CD4-positive, alpha-beta T cell treated with Interferon alpha-2 for 1 hour (primary cell): ENCODE measurements at places on chromosomes 2 and 18.

- no peak for DNase-seq
Observed at GRCh38 chr2:84954329-84954728, 16.6 kb upstream of the KCMF1 start.

- DNase-seq: peak; percentile 39
Observed at GRCh38 chr2:101704046-101704466, 6.5 kb downstream of the MAP4K4 start.

- no peak for DNase-seq
Observed at GRCh38 chr2:202530038-202530437, 104.7 kb upstream of the FAM117B start.

- no peak for DNase-seq
Observed at GRCh38 chr2:233989221-233989858, 61.2 kb upstream of the SPP2 start.

GRCh38 chr18:49340446-49340845 lies 120.0 kb downstream of the DYM start:
- DNase-seq: no peak

- no peak for DNase-seq
Observed at GRCh38 chr2:68948710-68949109, 4.0 kb downstream of the GKN2 start.

DNA sequence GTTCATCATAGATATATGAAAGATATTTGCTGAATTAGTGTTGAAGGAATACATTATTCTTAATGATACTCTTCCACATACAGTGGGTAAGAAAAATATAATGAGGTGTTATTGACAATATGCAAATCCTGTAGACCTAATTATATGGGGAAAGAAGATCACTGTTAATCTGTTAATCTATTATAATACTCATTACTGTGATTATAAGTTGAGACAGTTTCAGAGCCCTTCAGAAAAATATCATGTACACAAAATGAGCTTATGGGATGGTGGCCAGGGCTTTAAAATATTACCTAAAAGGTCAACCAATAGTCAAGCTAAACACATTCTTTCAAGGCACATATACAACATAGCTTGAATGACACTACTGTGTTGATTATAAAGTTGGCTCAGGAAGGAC lies 163.5 kb downstream of the NOL4 start:
- DNase-seq: no peak

DNA sequence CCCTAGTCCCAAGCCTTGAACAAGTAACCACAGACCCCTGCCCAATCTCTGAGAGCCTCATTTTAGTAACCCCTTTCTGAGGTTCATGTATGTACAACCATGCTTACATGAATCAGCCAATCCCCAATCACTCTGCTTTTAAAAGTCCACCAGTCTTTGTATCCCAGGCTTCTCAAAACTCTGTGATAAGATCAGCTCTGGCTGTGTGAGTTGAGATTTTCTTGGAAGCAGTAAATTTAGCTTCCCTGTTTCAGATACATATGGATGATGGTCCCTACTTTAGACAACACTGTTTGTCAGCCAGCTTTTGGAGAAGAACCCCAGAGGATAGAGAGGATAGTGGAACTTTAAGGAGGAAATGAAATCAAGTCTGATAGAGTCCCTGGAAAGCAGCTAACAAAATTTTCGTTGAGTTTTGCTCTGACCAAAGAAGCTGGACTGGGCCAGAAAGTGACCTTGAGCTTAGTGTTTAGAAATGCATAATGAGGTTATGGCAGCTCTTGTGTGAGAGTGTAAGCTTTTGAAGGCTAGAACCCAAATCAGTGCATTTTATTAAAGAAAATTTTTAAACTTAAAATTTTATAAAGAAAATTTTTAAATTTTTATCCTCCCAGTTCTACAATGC lies 3.7 kb downstream of the ADNP2 start:
- no peak for DNase-seq

GRCh38 chr18:76277801-76278200 lies 217.2 kb downstream of the ZNF516 start:
- DNase-seq: no peak

DNA sequence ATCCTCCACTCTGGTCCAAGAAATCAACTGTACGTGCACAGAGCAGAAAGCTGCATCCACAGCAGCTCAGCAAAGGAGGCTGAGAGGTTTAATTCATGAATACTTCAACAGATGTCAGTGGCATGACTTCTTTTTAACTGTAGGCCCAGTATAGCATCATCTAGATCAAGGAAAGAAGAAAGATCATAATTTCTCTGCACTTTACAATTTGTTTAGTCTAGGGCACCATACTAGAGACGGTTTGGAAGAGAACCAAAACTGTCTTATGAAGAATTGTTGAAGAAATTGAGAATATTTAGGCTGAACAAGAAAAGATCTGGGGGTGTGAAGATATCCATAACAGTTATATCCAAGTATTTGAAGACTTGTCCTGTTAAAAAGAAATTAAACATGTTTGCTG lies 30.5 kb upstream of the MAP3K20 start:
- no peak for DNase-seq

- DNase-seq: no peak
Observed at GRCh38 chr2:75822336-75822735, 111.6 kb upstream of the GCFC2 start.

DNA sequence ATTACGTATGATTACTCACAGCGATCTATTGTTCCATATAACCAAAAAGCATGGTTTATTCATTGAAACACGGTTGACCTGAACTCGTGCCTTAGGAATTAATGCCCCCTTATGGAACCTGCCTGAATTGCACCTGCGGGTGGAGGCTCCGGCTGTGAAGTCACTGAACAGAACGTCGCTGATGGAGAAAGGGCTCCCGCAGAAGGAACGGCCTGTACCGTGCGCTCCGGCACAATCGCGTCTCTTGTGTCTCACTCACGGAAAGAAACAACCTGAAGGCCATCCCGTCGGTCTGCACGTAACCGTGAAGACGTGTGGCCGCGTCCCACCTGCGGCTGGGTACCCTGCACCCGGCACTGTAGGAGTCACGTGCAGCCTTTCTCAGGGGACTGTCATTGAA lies 133.1 kb downstream of the NFATC1 start:
- peak; percentile 63 for DNase-seq

GRCh38 chr2:81266106-81266505 lies 961.6 kb upstream of the LRRTM1 start:
- no peak for DNase-seq

DNA sequence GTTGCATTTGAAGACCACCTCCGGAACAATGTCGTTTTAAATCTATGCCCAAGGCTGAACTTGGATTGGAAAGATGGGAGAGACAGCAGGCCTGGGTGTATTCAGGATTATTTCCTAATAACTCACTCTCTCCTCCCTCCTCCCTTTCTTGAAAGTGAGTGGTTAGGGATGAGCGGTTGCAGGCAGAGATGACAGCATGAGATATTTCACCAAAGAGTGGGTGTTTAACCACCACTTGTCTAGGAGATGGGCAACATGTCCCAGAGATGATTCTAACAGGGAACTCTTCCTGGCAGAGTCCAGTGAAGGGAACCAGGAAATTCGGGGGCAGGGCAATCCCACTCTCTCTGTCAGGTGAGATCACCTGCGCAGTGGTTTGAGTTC lies 123.2 kb downstream of the KCTD1 start:
- no peak for DNase-seq

DNA sequence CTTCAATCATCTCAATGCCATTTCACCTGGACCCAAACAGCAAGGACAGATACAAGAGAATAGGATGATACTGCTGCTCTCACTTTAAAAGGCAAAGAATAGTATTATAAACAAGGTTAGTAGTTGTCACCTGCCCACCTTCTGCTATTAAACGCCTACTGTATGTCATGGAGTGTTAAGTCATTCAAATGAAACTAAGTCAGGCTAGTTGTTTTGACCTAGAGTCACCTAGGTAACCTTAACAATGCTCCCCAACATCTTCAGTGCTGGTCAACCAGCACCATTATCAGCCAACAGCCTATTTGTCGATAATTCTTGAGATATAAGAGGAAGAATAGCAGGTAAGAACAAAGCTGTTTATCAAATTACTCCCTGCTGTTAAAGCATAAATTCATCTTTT lies 39.2 kb downstream of the TRIP12 start:
- no peak for DNase-seq

GRCh38 chr18:43485545-43485963 lies 208.3 kb upstream of the SYT4 start:
- no peak for DNase-seq

DNA sequence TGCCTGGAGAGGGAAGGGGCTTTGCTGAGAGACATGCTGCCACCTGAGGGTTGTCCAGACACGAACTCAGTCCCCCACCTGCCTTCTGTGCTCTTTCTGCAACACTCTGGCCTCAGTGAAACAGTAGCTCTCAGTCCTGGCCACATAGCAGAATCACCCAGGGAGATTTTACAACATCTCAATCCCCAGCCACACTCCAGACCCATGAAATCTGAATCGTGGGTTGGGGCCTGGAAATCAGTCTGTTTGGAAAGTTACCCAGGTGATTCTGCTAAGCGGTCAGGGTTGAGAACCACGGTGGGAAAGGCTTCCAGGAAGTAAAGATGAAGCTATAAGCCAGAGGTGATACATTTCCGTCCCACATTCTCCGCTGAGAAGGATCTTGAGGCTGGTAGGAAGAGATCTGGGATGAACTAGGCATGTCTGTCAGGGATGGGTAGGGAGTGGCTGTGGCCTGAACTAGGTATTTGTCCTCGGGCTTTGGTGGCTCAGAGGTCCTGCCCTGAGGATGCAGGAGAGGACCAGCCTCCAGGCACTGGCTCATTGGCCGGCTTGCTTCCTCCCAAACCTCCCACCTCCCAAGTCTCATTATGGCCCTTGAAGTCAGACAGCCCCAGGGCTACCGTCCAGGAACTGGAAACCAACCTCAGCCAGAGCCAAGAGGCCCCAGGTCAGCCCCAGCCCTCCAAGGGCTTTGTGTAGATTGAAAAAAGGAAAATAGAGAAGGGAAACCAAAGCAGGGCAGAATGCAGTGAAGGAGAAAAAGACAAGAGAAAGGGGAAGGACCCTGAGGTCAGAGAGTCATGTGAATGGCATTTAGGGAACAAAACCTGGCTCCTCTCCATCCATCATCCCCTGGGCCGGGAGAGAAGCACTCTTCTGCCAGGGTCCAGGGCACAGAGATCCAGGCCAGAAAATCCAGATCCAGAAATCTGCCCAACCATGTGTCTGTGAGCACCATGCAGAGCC lies 119.6 kb downstream of the ZFP36L2 start:
- no peak for DNase-seq

DNA sequence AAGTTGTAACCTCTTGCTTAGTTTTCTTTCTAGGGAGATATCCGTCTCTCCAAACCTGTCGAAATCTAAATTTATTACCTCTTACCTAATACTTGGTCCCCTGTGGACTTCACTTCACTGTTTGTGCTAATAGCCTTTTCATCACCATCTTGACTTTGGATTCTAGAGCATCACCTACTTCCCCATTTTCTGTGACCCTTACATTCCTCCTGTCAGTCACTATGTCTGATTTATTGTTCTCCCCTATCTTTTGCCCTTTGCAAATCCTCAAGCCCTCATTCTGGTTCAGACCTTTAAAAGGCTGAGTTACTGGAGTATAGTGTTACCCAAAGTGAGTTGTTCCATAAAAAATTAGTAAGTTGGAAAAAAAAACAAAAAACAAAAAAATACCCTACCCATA lies 7.5 kb downstream of the MYO1B start:
- DNase-seq: no peak

GRCh38 chr18:58045242-58046092 lies 1.4 kb downstream of the NEDD4L start:
- DNase-seq: peak; percentile 31

DNA sequence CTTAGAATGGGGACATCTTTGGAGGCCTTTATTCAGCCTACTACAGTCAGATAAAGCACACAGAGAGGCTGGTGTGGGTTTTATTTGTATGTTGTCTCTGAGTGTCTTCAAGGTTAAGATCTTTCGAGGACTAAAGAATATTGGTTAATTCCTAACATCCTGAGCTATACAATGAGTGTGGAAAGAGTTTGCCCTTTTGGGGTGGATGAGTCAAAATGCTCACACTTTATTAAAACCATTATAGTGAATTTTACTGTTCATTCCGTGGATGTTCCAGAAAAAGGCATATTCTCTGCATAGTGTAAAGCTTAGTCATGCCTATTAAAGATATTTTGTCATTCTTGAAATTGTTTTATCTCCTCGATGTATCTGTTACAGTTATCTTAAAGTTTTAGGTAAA lies 29.1 kb upstream of the SLC38A11 start:
- DNase-seq: no peak

GRCh38 chr18:12880541-12880910 lies 3.5 kb downstream of the PTPN2 start:
- DNase-seq: no peak

DNA sequence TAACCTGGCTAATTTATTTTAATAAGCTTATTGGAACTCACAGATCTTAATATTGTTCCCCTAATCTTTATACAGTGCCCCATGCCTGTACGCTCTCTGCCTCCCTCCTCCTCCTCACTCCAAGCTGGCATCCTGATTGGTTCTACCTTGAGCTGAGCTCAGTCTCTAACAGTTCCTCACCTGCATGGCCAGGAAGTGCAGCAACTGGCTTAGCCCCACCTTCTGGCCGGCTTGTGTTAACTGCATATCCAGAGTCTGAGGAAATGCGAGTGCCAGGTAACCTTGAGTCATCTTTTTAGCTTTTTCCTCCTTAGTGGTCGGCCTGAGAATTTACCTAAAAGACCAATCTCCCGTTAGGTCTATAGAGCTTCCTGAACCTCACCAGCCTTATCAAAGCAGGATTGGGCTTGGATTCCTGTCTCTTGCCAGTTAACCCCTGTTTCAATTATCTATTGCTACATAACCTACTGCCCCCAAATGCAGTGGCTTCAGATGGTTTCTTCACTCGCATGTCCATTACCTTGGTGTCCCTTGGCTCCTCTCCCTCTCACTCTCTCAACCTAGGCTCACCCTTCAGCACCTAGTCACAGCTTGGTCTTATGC lies 89.5 kb upstream of the STK39 start:
- DNase-seq: peak; percentile 66

DNA sequence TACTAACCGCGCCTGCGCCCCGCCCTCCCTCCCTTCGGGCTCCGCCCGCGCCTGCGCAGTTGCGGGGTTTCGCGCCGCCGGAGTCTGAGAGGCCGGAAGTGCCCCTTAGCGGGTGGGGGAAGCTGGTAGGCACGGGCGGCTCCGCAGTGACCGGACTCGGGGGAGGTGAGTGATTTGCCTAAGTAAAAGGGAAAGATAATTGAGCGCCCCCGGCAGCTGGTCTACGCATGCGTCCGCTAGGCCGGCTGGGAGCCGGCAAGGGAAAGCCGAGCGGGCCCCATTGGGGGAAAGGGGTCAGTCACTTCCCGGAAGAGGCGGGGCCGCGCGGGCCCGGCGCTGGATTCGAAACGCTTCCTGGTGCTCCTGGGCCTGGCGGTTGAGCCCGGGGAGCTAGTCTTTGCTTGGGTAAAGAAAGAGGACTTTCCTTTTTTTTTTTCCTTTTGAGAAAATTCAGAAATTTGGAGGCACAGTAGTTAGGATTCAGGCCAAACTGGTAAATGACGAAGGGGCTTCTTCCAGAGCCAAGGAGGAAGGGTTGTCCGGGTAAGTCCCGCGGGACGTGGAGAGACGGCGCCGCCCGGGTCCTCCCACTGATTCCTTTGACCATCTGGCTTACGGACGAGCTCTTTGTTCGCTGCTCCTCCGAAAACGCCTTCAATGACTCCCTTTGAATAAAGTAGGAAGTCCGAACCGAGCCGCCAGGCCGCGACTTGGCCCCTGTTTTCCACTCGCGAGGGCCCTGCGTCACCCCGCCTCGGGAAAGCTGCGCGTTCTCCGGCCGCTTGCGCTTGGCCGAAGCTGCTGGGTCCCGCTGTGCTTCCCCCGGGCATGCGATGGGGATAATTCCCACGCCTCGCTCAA lies at the start of the genes GEN1 and SMC6:
Gene GEN1 (plus strand): TSS at position 336 of the 861 bp plus-strand sequence. CDS start 5,806 bp downstream, outside the sequence.
Gene SMC6 (minus strand): TSS at position 8 of the 861 bp plus-strand sequence. CDS start 7,864 bp downstream, outside the sequence.
- peak; percentile 91 for DNase-seq

GRCh38 chr18:74951165-74951760 lies 257.7 kb downstream of the PTGR3 start:
- DNase-seq: no peak
